Muscle of back (tissue), 13 donors: ENCODE measurements at places on chromosomes 12 and 14. TPM values are rescaled to one million over a fixed set of nuclear protein-coding genes. Genes with fewer than 3 reads are reported as not detected.

GRCh38 chr12:12892681-12893141, 1.3 kb downstream of the GPRC5A start:
- DNase-seq = no peak

GRCh38 chr12:18439541-18439940, 178.2 kb downstream of the PIK3C2G start:
- DNase-seq = no peak

DNA sequence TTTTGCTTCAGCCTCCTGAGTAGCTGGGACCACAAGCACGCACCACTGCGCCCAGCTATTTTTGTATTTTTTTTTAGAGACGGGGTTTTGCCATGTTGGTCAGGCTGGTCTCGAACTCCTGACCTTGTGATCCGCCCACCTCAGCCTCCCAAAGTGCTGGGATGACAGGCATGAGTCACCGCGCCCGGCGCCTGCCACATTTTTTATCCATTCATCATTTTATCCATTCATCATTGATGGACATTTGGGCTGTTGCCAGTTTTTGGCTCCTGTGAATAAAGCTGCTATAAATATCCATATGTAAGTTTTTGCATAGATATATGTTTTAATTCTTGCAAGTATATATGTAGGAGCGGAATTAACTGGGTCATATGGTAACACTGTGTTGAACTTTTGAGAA, 79.5 kb downstream of the DAAM1 start:
- DNase-seq = no peak

GRCh38 chr12:92088805-92089204, 56.8 kb downstream of the BTG1 start:
- peak; percentile 37 for DNase-seq

GRCh38 chr12:49331380-49332222, 5.4 kb downstream of the C1QL4 start:
- DNase-seq = peak; percentile 77

DNA sequence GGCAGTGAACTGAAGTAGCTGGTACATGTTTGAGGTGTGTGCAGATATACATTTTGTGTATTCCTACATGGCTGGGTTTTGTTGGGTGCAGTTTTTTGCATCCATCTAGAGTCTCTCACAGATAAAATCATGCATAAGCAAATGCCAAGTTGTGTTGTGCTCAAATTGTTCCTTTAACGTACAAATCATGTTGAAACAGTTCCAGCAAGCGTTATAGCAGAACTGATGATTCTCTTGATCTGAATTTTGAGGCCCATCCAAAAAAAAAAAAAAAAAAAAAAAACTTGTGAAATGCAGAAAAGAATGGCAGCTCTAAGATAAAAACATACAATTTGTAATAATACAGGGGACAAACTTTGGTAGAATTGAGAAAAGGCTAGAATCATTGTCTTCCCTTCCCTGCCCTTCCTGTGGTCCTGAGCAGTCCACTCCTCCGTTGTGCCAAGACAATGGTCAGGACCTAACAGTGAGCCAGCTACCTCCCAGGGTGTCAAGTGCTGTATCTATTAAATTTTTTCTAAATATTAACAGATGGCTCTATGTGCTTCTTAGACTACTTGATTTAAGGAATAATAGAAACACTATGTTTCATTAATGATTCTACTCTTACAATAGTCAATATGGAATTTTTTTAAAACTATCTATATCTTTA, 122.1 kb downstream of the PLEKHA5 start:
- no peak for DNase-seq

DNA sequence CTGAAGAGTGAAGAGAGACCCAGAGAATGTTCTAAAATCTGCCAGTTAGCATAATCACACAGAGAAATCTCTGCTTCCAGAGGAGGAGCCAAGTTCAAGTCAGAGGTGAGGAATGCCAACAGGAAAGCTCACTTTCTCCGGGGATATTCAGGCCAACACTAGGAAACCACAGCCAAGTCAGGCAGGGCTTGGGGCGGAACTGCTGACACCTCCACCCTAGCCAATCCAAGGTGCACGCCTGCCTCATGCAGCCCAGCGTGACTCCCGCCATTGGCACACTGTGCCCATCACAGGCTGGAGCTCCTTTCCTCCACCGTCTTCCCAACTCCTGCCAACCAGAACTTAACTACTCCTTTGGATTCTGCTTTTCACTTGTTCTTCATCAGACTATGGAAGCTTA, 374.3 kb upstream of the CCDC196 start:
- no peak for DNase-seq

DNA sequence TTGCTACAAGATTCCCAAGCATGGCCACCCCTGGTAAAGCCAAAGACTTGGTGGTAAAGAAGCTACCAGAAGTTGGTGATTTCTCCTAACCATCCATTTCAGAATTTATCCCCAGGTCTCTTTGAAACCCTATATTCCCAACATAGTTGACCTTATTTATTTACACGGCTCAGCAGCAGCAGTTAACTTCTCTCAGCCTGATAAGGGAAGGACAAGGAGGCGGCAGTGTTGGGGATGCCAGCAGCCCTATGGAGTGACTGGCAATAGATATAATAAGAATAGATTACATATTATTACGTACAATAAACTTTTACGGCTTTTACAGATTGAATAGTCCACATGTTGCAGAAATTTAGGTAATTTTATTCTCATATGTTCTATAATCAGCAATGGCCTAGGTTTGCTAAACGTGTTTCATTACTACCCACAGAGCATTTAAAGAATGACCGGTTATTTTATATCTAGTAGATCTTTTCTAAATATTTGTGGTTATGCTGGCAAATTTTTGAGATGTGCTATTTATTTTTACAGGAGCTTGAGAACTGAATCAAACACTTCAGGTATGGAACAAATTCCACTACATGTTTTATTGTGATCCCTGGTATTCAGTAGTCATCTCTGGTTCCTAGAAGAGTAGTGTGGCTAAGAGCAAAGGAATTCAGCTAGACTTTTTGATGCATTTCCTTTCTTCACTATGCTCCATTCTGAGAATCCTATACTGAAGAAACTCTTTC, 19.8 kb upstream of the PALS1 start:
- peak; percentile 76 for DNase-seq

DNA sequence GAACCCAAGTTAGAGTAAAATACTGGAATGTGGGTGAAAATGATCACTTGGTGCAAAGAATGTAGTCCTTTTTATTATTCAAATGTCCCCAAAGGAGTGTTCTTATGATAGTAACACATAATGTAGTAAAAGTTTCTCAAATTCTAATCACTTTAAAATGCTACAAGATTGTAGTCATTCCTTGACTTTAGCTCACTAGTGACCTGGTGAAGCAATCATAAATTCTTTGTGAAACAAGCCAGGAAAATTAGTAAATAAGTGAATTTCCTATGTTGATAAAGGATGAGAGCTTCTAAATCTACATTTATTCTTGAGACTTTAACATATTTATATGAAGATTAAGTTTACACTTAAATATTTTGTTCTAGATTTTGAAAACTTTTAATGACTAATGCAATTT, 30.7 kb upstream of the SLC17A8 start:
- DNase-seq = no peak

DNA sequence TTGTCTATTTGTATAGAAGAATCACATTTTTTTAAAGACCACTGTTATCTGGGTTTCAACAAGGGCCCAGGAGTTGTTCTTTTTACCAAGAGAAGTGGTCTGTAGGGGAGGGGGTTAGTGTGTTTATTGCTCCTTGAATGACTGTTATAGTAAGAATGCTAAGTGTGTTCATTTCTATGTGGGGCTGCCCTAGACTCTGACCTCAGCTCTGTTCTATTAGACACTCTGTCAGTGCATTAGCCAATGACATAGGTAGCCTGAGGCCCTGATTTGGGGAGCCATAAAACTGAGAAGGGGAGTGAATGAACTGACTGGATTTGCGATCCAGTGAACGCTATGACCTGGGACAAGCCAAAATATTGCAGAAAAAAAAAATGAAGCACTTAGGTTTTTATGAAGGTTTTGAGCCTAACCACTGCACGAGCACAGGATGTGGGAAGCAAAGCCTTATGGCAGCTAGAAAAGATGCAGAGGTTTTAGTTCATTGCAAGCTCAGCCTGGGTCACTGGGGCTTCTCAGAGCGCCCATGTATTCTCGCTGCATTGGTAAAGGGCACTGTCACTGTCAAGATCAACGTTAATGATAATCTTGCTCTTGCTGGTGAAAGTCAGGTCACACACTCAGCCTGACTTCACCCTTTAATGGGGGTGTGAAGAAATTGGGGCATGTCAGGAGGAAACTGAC, 63.8 kb downstream of the PRKCH start:
- no peak for DNase-seq

GRCh38 chr12:38291160-38291559, 25.4 kb upstream of the ALG10B start:
- no peak for DNase-seq

- peak; percentile 78 for DNase-seq
Observed at GRCh38 chr14:34713681-34714319, 593 bp downstream of the CFL2 start.

DNA sequence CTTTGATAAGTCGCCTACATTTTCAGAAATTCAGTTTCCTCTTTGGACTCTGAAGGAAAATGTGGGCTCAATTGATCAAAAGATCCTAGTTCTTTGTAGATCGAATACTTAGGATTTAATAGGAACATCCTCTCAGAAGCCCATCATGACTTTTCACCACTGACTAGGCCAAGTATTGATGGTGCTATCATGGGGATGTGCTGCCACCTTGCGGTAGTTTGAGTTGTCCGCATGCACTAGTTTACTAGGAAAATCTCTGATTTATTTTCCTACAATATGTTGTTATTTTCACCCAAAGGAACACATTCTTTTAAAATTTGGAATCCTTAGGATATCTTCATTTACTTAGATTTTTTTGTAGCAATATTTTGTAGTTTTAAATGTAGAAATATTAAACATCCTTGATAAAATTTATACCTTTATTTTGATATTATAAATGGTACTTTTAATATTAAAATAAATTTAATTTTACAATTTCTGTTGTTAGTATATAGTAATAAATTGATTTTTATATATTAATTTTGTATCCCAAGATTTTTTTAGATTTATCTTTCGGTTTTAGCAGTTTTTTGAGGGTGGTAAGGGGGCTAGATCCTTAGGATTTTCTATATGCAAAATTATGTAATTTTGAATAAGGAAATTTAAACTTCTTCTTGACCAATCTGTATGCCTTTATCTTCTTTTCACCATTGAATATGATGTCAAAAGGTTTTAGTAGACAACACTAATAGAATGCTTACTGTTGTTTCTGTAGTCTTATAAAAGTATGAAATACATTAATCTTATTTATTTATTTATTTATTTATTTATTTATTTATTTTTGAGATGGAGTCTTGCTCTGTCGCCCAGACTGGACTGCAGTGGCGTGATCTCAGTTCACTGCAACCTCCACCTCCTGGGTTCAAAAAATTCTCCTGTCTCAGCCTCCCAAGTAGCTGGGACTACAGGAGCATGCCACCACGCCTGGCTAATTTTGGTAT, 52.9 kb upstream of the OR9K2 start:
- peak; percentile 82 for DNase-seq

- DNase-seq = no peak
Observed at GRCh38 chr14:35821564-35822411, 4.3 kb upstream of the BRMS1L start.

GRCh38 chr14:94158239-94158883, 15.8 kb upstream of the PPP4R4 start:
- no peak for DNase-seq

DNA sequence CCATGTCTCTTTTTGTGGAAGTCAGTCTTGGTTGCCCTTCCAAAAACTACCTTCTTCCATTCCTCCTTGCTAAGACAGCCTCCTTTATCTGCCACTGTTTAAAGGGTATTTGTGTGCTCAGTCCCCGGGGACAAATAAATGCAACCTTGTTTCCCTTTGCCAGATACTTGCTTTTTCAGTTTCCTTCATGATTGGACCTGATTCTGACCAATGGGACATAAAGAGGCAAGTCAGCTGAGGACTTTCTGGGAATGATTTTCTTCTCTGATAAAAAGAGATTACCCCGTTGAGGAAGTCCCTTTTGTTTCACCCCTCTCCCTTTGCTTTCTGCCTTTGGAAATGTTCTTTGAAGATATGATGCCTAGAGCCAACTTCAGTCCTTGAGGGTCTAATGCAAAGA, 7.4 kb upstream of the TUBA1B start:
- no peak for DNase-seq

DNA sequence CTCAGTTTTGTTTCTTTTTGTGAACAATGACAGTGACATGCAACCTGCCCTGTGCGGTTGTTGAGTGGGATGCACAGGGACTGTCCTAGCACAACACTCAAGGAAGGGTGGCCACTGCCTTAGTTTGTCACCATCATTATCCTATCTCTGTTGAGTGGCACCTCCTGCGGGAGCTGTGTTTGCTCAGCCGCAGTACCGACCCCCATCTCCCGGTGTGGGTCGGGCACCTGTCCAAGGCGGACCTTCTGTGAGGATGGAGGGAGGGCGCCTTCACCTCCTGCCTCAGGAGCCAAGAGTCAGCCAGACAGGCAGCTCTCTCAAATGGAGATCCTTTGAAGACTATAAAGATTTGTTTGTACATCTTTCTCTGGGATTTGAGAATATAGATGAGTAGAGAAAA, 142.1 kb downstream of the TSPAN9 start:
- DNase-seq = no peak

GRCh38 chr12:39592295-39592694, 27.3 kb downstream of the ABCD2 start:
- DNase-seq = no peak

DNA sequence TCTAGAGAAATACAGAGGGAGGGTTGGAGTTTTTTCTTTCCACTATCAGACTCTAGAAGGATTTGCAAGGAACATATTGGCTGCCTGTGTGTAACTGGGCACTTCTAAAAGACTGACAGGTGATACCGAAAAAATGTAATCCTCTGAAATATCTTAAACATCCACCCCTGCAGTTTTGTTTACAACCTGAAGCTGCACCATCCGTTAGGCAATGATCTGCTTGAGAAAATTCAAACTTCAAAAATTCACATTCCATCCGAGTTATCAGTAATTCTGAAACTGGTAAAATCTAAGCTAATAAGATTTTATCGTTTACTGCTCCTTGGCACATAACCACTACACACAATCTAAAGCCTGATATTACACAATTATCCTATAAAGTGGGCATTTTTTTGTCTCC, 528.6 kb downstream of the FUT8 start:
- DNase-seq = no peak

Gene AGAP2
- 6.7 TPM for polyA plus RNA-seq

Gene STXBP6
- polyA plus RNA-seq = 16.1 TPM

Gene PSMA3
- polyA plus RNA-seq = 78.7 TPM

Gene NTN4
- polyA plus RNA-seq = 48.9 TPM

Gene CLEC4A
- 1.5 TPM for polyA plus RNA-seq
